ENCODE measurements at places on chromosomes 11 and 22.

- no peak for DNase-seq
Measured at GRCh38 chr22:37314315-37315074, 32.2 kb downstream of the CYTH4 start.

DNA sequence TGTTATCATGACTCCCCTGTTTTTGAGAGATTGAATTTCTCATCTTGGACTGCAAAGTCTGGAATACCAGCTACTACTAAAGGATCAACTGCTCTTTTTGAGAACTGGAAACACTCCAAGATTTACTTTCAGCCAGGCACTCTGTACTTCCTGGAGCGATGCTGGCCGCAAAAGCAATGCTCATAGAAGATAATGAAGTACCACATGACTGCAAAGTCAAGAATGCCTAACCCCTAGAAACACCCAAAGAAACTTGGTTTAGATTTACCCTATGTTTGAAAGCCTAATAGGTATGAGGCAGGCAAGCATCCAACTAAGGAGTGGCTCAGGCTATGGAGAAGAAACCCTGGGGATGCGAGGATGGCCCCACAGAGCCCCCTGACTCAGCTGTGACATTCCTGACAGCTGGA is 47.7 kb upstream of the ARHGAP20 start:
- no peak for DNase-seq

DNA sequence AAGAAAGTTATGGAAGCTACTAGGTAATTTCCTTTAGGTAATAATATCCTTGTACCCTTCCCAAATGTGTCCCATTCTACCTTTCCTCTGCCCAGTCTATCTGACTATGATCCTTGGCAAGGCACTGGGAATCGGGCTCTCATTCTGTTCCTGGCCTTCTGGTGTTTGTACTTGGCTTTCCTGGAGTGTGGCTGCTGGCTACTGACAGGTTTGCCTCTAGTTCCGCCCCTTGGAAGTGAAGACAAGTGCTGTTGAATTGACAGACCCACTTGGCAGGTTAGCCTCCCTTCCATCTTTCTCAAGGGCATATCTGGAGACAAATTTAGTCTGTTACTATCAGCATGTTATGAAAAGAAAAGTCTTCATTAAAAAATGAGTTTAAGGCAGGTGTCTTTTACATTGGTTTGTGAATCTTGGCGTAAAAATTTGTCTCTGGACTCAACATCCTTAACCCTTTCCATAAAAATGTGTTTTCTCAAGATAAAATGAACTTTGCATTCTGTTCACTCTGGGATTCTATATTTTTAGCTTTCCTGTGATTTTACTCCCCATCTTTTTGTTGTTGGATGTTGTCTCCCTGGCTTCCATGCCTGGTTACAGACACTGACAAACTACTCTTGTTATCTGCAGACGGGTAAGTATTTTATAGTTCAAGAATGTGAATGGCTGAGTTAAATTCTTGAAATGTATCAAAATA is 287.4 kb upstream of the PDGFD start:
- DNase-seq = no peak

GRCh38 chr22:47148510-47148909 is 386.1 kb downstream of the TBC1D22A start:
- DNase-seq = no peak

GRCh38 chr22:47296405-47297260 is 534.2 kb downstream of the TBC1D22A start:
- no peak for DNase-seq

DNA sequence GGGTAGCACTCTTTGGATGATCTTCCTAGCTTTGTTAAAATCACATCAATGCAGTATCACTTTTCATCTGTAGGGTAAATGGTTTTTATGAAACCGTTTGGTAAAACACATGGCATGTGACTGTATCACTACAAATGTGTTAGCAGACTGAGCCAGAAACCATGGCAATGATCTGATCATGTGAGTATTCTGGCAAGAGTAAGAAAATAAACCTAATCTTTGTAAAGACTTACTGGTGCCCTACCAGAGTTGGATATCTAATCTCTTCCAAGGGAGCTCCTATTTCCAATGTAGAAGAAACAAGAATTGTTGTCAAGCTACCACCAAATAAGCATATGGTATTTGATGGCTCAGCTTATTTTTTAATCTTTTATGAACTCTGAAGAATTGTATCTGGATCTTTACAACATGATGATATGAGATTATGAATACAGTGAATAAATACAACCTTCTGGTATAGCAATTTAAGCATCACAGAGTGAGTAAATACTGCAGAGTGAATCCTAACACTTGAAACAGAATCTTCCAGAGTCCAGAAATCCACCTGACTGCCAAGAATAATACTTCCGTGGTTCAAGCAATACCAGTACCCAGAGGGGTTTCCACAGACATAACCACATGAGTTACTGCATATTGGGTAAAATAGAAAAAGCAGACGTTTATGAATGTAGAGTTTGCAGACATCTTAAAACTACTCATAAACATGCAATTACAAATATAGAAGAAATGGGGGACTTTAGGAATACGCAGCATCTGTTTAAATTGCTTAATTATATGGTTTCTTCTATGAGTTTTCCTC is 238.8 kb downstream of the TTC28 start:
- DNase-seq = no peak

GRCh38 chr11:28767574-28767973 is 659.4 kb downstream of the METTL15 start:
- no peak for DNase-seq

- DNase-seq = peak; percentile 2
Measured at GRCh38 chr11:102111787-102112508, 1.7 kb downstream of the YAP1 start.

GRCh38 chr22:39182478-39183030 is 30.1 kb upstream of the CBX7 start:
- no peak for DNase-seq

GRCh38 chr11:74462009-74462408 is 5.3 kb downstream of the KCNE3 start:
- no peak for DNase-seq

GRCh38 chr11:45089676-45090499 is 56.6 kb upstream of the PRDM11 start:
- DNase-seq = no peak

DNA sequence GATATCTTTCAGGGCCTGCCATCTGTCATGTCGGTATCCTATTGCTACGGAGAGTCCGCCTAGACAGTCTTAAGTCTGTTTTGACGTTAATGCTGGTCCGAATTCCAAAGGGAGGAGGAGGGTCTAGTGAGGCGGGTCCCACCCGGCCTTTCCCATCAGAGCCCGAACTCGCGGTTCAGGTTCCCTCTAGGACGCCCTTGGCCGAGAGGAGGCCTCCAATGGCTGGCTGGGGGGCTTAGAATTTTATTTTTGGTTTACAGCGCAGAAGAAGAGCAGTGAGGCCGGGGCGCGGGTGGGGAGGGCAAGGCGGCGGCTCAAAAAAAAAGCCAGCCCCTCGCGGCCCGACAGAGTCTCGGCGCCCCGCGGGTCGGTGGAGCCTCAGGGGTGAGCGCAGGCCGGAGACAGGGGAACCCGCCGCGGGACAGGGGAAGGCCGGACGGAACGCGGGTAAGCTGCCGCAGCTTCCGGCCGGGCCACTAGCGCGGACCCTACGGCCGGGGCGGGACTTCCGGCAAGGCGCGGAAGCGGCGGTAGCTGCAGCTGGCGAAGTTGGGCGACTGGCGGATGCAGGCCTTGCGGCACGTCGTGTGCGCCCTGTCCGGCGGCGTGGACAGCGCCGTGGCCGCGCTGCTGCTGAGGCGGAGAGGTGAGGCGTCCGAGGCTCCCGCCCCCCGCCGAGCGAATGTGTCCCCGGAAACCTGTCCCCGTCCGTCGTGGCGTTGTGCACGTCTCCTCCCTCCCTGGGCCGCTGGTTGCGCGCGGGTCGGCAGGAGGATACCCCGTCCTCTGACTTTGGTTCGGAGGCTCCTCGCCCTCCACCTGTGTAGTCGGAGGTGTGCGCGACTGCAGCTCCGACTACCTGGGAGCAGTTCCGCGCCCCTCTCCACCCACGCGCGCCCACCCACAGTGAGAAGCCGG is at the start of gene TRMU:
TRMU (plus strand) TSS at position 514 of the 918 bp plus-strand sequence; CDS start at position 565, 51 bp downstream.
- peak; percentile 53 for DNase-seq

GRCh38 chr11:66316849-66317251 is at the start of gene CD248:
Gene CD248, minus strand, starts transcription at chr11:66317044. Its CDS starts 17 bp downstream, at chr11:66317027.
- DNase-seq = no peak

DNA sequence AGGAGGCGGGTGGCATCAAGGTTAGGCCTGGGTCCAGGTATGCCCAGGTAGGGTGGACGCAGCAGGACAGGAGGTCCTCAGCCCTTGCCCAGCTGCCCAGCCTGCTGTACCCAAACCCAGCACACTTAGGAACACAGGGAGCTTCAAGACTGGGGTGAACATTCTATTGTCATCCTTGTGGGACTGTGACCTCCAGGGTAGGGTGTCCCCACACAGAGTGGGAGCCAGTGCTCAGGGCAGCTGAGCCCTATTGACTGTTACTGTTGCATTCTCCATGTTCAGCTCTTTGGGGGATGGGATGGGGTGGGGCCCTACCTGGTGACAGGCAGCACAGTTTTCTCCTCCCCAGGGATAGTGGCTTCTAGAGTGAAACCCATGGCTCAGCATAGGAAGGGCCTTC is 106.0 kb downstream of the BCR start:
- no peak for DNase-seq

- DNase-seq = no peak
Measured at GRCh38 chr11:10902301-10903063, 44.6 kb upstream of the ZBED5 start.

- DNase-seq = no peak
Measured at GRCh38 chr11:132777067-132777975, 755.0 kb downstream of the OPCML start.

- no peak for DNase-seq
Measured at GRCh38 chr11:93528757-93529645, 14.2 kb downstream of the SMCO4 start.

DNA sequence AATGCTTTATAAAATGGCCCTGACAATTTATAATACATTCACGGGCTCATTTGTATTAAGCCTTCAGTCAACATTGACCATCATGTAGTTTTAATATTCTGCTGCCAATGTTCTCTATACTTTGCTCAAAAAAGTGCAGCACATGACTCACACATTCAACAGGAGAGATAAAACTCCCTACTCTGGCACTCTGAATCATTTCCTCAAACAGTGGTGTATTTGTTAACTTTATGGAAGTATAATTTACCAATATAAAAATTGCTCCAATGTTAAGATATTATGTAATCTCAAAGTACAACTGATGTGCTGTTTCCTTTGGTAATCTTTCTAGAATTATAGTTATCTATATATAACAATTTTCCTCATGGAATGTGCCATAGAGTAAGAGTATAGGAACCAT is 39.9 kb downstream of the MAML2 start:
- DNase-seq = no peak

DNA sequence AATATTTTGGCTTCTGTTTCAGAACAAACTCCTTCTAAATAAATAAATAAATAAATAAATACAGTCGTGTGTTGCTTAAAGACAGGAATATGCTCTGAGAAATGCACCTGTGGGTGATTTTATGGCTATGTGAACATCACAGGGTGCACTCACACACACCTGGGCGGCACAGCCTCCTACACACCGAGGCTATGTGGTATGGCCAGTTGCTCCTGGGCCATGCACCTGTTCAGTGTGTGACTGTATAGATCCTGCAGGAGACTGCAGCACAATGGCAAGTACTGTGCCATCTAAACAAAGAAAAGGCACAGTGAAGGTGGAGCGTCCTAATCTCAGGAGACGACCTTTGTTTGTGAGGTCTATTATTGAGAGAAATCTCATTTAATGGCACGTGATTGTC is 1281.1 kb downstream of the TBC1D22A start:
- no peak for DNase-seq

DNA sequence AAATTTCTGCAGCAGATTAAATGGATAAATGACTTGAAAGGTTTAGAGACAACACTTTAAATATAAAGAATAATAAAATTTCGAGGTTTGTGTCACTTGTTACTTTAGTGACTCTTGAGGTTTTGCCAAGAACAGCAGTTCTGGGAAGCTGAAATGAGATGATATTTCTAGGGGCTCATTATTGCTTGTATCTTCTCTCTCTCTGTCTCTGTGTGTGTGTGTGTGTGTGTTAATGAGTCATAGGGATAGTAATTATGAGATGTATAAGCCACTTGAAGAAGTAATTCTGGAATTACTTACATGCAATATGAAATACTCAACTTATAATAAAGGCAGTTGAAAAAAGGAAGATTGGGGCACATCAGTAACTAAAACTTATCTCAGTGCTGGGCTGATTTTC is 9.6 kb upstream of the OR10G7 start:
- no peak for DNase-seq

DNA sequence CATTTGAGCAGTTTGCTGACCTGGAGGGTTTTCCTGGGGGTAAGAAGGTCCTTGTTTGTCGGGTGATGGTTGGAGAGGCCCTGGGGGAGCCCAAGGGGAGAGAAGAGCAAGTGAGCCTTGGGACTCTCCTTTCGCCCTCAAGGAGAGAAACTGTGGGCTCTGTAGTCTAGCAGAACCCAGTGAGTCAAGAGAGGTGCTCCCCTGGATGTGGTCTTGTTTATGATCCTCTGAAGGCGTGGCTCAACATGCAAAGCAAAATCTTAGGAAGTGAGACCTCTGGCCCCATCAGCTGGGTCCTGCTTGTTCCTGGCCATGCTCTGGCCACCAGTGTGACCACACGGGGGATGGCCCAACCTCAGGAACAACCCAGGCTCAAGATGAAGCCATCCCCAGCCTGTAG is 66.5 kb upstream of the ALX4 start:
- DNase-seq = no peak

GRCh38 chr11:19419021-19419750 is 178.4 kb upstream of the E2F8 start:
- DNase-seq = no peak

DNA sequence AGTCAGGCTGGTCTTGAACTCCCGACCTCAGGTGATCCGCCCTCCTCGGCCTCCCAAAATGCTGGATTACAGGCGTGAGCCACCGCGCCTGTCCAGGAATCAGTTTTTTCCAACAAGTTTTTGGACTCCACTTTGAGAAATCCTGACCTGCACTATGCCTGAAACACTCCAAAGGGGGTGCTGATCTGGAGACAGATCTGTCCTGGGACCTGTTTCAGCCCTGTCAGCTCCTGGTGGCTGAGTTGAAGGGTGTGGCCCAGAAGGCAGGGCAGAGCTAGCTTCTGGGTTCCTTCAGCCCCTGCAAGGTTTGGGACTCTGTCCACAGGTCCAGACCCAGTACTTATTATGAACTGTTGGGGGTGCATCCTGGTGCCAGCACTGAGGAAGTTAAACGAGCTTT is 1.2 kb downstream of the DNAJC4 start:
- DNase-seq = no peak

- DNase-seq = no peak
Measured at GRCh38 chr11:126710804-126711399, 289.7 kb downstream of the KIRREL3 start.

DNA sequence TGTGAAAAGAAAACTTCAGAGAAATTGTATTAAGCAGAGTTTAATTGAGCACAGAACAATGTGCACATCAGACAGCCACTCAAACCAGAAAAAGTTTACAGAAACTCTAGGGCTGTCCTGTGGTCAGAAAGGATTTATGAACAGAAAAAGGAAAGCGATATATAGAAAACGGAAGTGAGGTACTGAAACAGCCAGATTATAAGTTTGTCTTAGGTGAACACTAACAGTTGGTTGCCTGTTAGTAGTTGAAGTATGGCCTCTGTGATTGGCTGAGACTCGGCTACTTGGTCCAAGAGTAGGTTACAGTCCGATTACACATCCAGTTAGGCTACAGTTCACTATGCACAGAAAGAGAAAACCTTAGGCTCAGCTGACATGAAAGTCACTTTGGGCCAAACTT is 1232.5 kb upstream of the RAG2 start:
- DNase-seq = no peak

Measured in stimulated activated CD4-positive, alpha-beta T cell treated with anti-CD3 and anti-CD28 coated beads, Interleukin-12 subunit alpha, Interleukin-12 subunit beta, amount 100 ng/mL, for 48 hours (primary cell).